ENCODE measurements at places on chromosomes 3 and 15. TPM values are rescaled to one million over a fixed set of nuclear protein-coding genes. Genes with fewer than 3 reads are reported as not detected.

CIDEC gene
- not detected for total RNA-seq

- no peak for DNase-seq
- H3K4me1 ChIP-seq = no peaks in the 10 kb centered on the region
- H3K36me3 ChIP-seq = no peaks in the 10 kb centered on the region
- no peaks in the 10 kb centered on the region for H3K27me3 ChIP-seq
- H3K4me3 ChIP-seq = no peak overlapping the region
- no peak overlapping the region for H3K27ac ChIP-seq
These were observed 498.2 kb downstream of the PYDC2 start for GRCh38 chr3:191958980-191959671.

DNA sequence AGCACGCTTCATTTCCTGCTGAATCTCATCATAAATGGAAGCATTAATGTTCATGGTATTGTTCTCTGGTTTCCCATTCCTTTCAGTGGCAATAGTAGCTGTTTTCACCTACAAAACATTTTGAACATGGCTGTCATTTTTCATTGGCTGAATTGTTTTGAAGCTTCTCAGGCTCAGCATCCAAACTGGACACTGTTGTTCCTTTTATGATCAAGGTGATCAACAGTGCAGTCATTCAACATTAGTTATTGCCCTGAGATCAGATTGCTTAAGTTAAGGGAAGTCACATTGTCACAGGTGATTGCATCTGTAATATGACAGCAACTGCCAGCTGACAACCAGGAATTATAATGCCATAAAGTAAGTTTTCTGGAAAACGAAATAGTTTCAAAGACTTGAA, 46.9 kb downstream of the SATB1 start:
- H3K27ac ChIP-seq = peak overlapping the region; percentile 52
- peaks cover 79% of the 10 kb centered on the region for H3K36me3 ChIP-seq
- no peak for DNase-seq
- no peaks in the 10 kb centered on the region for H3K27me3 ChIP-seq

DNA sequence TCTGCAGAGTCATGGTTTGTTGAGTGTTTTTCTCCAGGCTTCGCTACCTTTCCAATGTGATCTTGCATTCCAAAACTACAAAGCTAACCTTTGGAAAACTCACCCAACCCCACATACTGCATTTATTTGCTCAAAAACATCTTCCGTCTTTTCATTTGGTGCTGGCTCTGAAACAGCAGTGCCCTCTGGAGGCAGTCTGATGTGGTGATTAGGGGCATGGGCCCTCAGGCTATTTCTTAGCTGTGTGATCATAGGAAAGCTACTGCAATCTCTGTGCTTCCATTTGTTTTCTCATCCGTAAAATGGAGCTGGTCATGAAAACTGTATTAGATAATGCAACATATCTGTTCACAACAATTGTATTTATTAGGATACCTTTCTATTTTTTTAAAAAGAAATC, 47.0 kb downstream of the MTHFS start:
- DNase-seq = peak; percentile 43
- H3K27ac ChIP-seq = no peak overlapping the region
- peaks cover 15% of the 10 kb centered on the region for H3K36me3 ChIP-seq
- no peaks in the 10 kb centered on the region for H3K27me3 ChIP-seq

- H3K36me3 ChIP-seq = peaks cover 1% of the 10 kb centered on the region
- peak; percentile 74 for DNase-seq
- H3K27ac ChIP-seq = peak overlapping the region; percentile 11
- H3K4me3 ChIP-seq = no peak overlapping the region
- no peaks in the 10 kb centered on the region for H3K27me3 ChIP-seq
- no peaks in the 10 kb centered on the region for H3K4me1 ChIP-seq
These were observed 14.1 kb downstream of the RNF123 start for GRCh38 chr3:49703443-49703927.

CCR8 gene
- 0.56 TPM for total RNA-seq

DNA sequence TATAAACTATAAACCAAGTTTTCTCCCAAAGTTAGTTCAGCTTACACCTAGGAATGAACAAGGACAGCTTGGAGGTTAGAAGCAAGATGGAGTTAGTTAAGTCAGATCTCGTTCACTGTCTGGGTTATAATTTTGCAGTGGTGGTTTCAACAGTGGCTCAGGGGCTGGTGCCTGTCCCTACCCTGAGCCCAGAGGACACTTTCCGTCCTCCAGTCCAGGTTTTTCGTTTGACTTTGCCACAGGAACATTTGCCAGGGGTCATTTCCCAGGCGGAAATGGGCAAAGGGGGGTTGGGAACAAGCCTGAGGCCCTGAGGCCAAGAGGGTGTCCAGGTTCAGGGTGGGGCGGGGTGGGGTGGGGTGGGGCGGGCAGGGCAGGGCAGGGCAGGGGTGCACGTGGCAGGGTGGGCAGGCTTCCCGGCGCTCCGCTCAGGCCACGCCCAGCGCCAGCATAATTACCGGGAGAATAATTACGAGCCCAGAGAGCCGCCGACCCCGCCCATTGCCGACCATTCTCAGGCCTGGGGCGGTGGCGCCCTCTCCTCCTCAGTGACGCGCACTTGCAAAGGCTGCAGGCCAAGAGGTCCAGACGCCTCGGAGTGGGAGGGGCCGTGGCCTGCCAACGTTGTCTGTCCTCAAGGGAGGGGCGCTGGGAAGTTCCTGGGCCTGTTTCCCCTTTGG, 70.4 kb downstream of the KLF13 start:
- no peaks in the 10 kb centered on the region for H3K36me3 ChIP-seq
- H3K27ac ChIP-seq = no peak overlapping the region
- DNase-seq = no peak
- no peaks in the 10 kb centered on the region for H3K27me3 ChIP-seq
- peaks cover 54% of the 10 kb centered on the region for H3K4me1 ChIP-seq

- H3K36me3 ChIP-seq = peaks cover 86% of the 10 kb centered on the region
- H3K27ac ChIP-seq = no peak overlapping the region
- H3K4me1 ChIP-seq = no peaks in the 10 kb centered on the region
- no peak for DNase-seq
- no peak overlapping the region for H3K4me3 ChIP-seq
- H3K27me3 ChIP-seq = no peaks in the 10 kb centered on the region
These were observed 13.6 kb downstream of the ZKSCAN7 start for GRCh38 chr3:44568561-44568960.

- DNase-seq = peak; percentile 71
- H3K36me3 ChIP-seq = peaks cover 3% of the 10 kb centered on the region
- peak overlapping the region; percentile 63 for H3K4me3 ChIP-seq
These were observed 3.1 kb downstream of the KAT2B start for GRCh38 chr3:20043396-20043795.
